Naive B cell (primary cell): ENCODE measurements at places on chromosomes 16 and 17.

- peaks cover 30% of the 10 kb centered on the region for H3K4me1 ChIP-seq
- DNase-seq, result no peak
- peaks cover 18% of the 10 kb centered on the region for H3K27me3 ChIP-seq
- no peak overlapping the region for H3K27ac ChIP-seq
- no peaks in the 10 kb centered on the region for H3K36me3 ChIP-seq
Measured at GRCh38 chr17:81413497-81414135, 18.4 kb downstream of the BAHCC1 start.

DNA sequence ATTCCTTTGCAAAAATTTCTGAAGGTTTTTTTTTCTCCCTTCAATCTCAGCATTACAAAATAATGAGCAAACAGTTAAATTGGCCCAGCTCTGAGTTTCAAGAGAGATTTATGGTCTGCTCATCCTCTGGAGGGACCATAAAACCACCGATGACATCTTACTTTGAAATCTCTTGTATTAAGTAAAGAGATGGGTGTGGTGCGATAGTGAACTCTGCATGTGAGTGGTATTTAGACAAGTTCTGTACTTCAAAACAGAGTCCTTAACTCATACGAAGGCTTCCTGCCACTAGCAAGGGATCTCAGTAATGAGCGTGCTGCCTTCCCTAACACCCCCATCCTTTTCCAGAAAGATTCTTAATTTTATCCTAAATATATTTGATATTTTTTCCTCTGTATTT lies 2.1 kb downstream of the FAM20A start:
- no peak overlapping the region for H3K27ac ChIP-seq
- H3K4me1 ChIP-seq, result peaks cover 11% of the 10 kb centered on the region
- peaks cover 75% of the 10 kb centered on the region for H3K27me3 ChIP-seq
- no peaks in the 10 kb centered on the region for H3K36me3 ChIP-seq

GRCh38 chr17:5422505-5422904 lies 2.5 kb downstream of the RPAIN start:
- no peak overlapping the region for H3K27ac ChIP-seq
- no peak for DNase-seq
- no peaks in the 10 kb centered on the region for H3K27me3 ChIP-seq
- H3K36me3 ChIP-seq, result peaks cover 9% of the 10 kb centered on the region

DNA sequence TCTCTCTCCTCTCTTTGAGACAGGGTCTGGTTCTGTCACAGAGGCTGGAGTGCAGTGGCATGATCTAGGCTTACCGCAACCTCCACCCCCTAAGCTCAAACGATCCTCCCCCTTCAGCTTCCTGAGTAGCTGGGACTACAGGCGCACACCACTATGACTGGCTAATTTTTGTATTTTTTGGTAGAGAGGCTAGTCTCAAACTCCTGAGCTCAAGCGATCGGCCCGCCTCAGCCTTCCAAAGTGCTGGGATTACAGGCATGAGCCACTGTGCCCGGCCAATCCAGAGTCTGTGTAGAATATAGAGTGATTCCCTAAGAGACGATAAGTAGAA lies 65.8 kb upstream of the RPH3AL start:
- peaks cover 87% of the 10 kb centered on the region for H3K27me3 ChIP-seq
- no peak overlapping the region for H3K4me3 ChIP-seq
- no peak overlapping the region for H3K27ac ChIP-seq
- DNase-seq, result no peak
- H3K4me1 ChIP-seq, result peaks cover 2% of the 10 kb centered on the region

DNA sequence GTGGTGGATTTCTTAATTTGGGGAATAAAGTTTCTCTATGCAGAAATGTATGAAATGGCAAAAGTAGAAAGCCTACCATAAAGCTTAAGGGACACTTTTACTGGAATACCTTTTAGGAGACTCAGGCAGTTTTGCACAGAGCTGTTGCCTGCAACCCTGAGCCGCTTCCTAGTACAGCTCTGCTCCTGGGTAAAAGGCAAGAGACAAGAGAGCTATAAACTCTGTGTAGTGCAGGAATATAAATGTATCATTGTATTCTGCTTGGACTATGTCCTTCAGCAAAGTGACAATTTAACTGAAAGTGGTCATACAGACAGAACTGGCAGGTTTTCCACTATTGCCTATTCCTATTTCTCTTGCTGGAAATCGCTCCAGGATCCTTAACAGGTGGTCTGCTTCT lies 65.3 kb upstream of the MYOCD start:
- no peak overlapping the region for H3K27ac ChIP-seq
- H3K36me3 ChIP-seq, result no peaks in the 10 kb centered on the region
- H3K27me3 ChIP-seq, result no peaks in the 10 kb centered on the region
- no peaks in the 10 kb centered on the region for H3K4me1 ChIP-seq
- DNase-seq, result no peak

DNA sequence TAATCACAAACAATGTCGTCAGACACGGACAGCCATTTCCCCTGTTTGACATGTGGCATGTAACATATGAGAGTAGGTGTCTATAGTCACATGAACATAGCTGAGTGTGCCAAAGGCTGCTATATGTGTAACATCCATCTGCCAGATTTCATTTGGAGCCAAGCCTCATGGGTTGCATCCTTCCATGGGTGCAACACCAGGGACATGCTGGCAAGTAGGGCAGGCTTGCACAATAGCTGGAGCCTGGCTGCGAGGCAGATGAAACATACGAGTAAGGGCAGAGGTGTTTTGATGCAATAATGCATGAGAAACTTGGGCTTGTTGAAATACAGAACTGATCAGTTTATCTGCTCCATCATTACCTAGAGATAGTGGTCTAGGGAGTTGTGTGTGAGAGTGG lies 9.0 kb upstream of the ZNF689 start:
- peaks cover 4% of the 10 kb centered on the region for H3K4me1 ChIP-seq
- no peaks in the 10 kb centered on the region for H3K27me3 ChIP-seq
- H3K27ac ChIP-seq, result no peak overlapping the region

DNA sequence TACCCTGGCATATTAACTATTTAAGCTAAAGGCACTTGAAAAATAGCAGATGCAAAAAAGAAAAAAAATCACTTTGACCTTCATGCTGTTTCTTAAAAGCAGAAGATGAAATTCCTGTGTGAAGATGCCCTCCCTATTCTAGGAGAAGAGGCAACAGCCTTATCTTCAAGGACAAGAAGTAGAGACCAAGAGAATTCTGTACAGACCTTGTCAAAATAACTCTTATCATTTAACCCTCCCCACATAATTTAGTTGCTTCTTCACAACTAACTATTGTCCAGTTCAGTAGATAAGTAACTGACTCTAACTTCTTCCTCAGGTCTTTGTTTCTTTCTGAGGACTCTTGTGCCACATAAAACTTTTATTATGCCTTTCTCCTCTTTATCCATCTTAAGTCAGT lies 72.0 kb upstream of the MARCHF10 start:
- H3K36me3 ChIP-seq, result no peaks in the 10 kb centered on the region
- no peak for DNase-seq
- H3K27ac ChIP-seq, result no peak overlapping the region
- H3K27me3 ChIP-seq, result peaks cover 9% of the 10 kb centered on the region
- no peaks in the 10 kb centered on the region for H3K4me1 ChIP-seq
- H3K4me3 ChIP-seq, result no peak overlapping the region

DNA sequence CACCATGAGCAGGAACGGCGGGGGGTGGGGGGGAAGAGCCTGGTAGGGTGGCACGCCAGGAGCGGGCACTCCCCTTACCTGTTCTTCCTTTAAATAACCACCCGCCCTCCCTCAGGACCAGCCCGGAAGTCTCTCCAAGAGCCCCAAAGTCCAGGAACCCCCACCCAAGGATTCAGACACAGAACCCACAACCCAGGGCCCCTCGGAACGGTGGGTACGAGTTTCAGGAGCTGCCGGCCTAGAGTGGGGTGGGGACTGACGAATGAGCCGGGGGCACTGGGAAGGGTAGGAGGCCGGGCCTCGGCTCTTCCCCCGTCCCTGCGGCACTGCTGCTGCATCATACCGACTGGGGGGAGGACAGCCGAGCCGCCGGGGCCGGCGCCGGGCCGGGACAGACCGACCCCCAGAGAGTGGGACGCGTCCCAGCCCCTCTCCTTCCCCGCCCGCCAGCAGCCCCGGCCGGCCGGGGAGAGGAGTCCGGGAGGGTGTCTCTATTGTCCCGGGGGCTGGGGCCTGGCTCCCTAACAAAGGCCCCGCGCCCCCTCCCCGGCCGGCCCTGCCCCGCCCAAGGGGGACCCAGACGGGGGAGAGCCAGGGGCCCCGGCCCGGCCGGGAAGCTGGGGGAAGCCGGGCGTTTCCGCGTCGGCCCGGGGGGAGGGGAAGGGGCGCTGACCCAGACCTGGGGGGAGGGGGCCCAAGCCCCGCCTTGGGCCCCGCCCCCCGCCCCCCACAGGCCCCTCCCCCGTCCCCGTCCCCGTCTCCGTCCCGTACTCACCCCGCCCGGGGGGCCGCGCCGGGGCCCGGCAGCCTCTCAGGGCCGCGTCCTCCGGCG lies 747 bp downstream of the ATXN7L3 start:
- H3K36me3 ChIP-seq, result no peaks in the 10 kb centered on the region
- no peaks in the 10 kb centered on the region for H3K27me3 ChIP-seq
- DNase-seq, result peak; percentile 67
- H3K4me1 ChIP-seq, result peaks cover 52% of the 10 kb centered on the region
- peak overlapping the region; percentile 85 for H3K4me3 ChIP-seq

DNA sequence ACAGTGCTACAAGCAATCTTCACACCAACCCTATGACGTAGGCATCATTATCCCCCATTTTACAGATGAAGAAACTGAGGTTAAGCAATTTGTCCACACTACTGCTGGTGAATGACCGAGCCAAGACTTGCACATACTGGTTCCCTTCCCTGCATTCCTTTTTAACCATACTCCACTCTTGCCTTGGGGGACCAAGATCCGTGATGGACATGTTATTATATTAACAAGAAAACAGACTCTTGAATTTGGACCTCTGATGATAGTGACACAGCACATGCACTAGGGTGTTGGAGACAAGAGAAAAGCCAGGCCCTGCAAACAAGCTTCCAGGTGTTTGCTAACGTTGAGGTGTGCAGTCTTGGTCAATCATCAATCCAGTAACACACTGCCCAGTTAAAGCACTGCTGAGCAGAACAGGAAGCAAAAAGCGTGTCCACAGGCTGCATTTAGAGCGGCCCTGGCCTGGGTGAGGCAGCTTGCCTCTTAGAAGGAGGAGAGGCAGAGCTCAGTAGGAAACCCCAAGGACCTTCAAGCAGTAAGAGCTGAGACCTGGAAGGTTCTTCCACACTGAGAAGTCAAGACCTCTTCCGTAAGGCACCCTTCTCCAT lies 36.7 kb downstream of the HNF1B start:
- no peak for DNase-seq
- no peaks in the 10 kb centered on the region for H3K4me1 ChIP-seq
- peaks cover 55% of the 10 kb centered on the region for H3K27me3 ChIP-seq

DNA sequence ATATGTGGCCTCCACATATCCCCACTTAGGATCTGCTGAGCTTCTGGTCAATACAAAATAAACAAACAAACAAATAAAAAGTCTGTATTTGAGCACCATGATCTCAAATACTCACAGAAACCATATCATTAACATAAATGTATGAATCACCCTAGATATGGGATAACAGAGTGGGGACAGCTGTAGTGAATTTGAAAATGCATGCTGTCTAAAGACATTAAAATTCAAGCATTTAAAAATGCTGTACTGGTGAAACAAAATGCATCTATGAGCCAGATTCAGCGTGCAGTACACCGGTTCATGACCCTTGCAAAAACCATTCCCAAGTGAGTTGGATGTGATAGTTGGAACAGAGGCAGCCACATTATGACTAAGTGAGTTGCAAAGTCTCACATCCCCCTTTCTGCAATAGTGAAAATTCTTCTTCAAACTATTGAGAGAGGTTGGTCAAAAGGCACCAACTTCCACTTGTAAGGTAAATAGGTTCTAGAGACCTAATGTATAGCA lies 12.3 kb downstream of the GRIN2A start:
- no peak overlapping the region for H3K27ac ChIP-seq
- H3K36me3 ChIP-seq, result peaks cover 7% of the 10 kb centered on the region
- H3K4me1 ChIP-seq, result no peaks in the 10 kb centered on the region
- no peak overlapping the region for H3K4me3 ChIP-seq
- DNase-seq, result no peak

DNA sequence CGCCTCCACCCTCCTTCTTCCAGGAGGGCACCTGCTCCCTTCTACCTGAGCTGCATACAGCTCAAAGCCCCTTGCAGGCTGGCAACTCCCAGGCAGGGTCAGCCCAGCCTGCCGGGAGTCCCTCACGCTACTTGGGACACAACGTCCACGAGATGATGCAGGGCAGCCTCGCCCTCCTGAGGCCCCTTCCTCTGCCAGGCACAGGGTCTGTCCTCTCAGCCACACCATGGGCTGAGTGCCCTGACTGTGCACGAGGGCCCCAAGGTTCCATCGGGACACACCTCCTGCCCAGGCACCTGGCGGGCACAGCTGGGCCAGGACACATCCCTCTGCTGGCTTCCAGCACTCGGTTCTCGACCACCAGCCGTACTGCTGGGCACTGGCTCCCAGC lies 30.9 kb upstream of the ZC3H18 start:
- peaks cover 10% of the 10 kb centered on the region for H3K36me3 ChIP-seq
- no peak overlapping the region for H3K4me3 ChIP-seq
- no peak overlapping the region for H3K27ac ChIP-seq

DNA sequence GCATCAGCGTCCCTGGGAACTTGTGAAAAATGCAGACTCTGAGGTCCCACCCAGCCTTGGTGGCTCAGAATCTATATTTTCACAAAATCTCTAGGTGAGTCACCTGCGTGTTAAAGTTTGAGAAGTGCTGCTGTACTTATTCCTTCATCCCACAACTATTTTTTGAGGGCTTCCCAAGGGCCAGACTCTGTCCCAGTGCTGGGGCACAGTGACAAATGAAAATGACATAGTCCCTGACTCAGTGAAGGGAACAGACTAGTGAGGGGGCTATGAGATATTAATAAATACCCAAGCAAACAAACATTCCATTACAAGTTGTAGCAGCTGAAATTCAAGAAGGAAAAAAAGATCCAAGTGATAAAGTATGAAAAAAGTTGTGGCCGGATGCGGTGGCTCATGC lies 9.9 kb upstream of the EMP2 start:
- no peak for DNase-seq
- H3K4me1 ChIP-seq, result peaks cover 9% of the 10 kb centered on the region
- H3K27me3 ChIP-seq, result peaks cover 17% of the 10 kb centered on the region
- no peak overlapping the region for H3K27ac ChIP-seq
- H3K36me3 ChIP-seq, result no peaks in the 10 kb centered on the region

DNA sequence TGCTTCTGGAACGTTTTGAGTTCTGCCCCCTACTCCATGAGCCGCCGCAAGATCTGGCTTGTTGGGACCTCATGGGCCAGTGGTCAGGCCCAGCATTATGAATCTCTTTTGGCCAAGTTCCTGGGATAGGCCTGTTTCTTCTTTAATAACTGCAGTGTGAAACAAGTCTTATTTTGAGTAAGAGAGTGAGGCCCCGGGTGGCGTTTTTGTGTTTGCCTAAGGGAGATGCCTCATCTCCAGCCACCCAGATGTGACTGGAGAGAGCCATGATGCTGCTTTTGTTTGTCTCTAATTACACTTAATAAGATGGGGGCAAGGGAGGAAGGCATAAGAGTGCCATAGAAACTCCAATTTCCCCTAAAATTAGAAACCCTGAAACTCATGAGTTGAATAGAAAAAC lies 39.8 kb downstream of the KSR1 start:
- peaks cover 15% of the 10 kb centered on the region for H3K36me3 ChIP-seq
- no peak for DNase-seq
- H3K27me3 ChIP-seq, result no peaks in the 10 kb centered on the region
- peak overlapping the region; percentile 71 for H3K27ac ChIP-seq

- no peak overlapping the region for H3K4me3 ChIP-seq
- no peaks in the 10 kb centered on the region for H3K36me3 ChIP-seq
- peaks cover under 1% of the 10 kb centered on the region for H3K4me1 ChIP-seq
- peak overlapping the region; percentile 63 for H3K27ac ChIP-seq
Measured at GRCh38 chr17:148757-149156, 11.4 kb downstream of the SCGB1C2 start.
